ENCODE measurements at places on chromosomes 1 and 21.

GRCh38 chr1:2174348-2175054 is 20.1 kb downstream of the FAAP20 start:
- peak; percentile 79 for DNase-seq

GRCh38 chr1:2267051-2267830 is 39.1 kb downstream of the SKI start:
- DNase-seq: no peak

GRCh38 chr1:1376551-1377226 is 1.7 kb upstream of the AURKAIP1 start:
- DNase-seq: no peak

- no peak for DNase-seq
These were observed 199.0 kb downstream of the RPS6KC1 start for GRCh38 chr1:213250041-213250440.

DNA sequence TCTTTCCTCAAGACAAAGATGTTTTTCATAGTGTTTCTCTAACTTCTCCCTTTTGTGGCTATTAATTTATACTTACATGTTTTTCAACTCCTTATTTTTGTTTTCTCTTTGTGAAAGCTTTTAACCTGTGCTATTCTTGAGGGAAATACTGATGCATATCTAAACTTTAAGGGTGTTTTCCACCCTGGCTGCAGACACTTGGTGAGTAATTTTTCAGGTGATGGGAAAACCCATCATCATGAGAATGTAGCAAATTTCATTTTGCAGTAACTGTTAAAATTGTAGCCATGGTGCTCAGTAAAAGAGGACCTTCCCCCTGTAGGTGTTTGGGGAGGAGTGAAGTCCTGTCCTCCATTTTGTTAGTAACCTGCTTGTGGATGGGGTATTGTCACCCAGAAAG is 124.2 kb downstream of the LIPI start:
- no peak for DNase-seq

Measured in Daoy (cell line).